Suprapubic skin (tissue), 4 donors: ENCODE measurements at places on chromosomes 5 and 9.
A peak's percentile ranks its signal among the peaks of the same experiment; 100 is the strongest.

DNA sequence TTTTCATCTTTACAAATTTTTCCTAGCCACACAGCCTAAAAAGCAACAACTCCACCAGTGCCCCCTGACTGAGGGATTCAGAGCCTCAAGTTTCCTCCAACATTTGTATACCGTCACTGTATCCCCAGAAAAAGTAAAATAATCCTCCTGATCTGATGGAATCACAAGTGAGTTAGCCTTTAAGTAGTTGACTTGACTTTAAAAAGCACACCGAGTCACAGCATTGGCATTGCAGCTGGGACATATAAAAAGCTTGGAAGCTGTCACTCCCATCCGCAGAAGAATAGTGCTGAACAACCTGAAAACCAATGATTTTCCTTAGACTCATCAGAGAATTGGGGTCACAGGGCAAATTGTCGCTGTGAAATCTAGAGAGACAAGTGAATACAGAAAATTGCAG, 41.6 kb upstream of the FBN2 start:
- DNase-seq = no peak

- DNase-seq = no peak
These were observed 6.4 kb upstream of the CCL28 start for GRCh38 chr5:43418561-43418960.

GRCh38 chr9:136339173-136339957, 12.0 kb downstream of the GPSM1 start:
- no peak for DNase-seq

- DNase-seq = peak; percentile 54
These were observed 664.8 kb upstream of the ZNF608 start for GRCh38 chr5:125411071-125411743.

GRCh38 chr5:14035859-14036503, 91.5 kb upstream of the DNAH5 start:
- DNase-seq = no peak

GRCh38 chr9:136080716-136081112, 14.4 kb downstream of the NACC2 start:
- no peak for DNase-seq

GRCh38 chr9:11319538-11319937, 706.7 kb upstream of the PTPRD start:
- DNase-seq = no peak

DNA sequence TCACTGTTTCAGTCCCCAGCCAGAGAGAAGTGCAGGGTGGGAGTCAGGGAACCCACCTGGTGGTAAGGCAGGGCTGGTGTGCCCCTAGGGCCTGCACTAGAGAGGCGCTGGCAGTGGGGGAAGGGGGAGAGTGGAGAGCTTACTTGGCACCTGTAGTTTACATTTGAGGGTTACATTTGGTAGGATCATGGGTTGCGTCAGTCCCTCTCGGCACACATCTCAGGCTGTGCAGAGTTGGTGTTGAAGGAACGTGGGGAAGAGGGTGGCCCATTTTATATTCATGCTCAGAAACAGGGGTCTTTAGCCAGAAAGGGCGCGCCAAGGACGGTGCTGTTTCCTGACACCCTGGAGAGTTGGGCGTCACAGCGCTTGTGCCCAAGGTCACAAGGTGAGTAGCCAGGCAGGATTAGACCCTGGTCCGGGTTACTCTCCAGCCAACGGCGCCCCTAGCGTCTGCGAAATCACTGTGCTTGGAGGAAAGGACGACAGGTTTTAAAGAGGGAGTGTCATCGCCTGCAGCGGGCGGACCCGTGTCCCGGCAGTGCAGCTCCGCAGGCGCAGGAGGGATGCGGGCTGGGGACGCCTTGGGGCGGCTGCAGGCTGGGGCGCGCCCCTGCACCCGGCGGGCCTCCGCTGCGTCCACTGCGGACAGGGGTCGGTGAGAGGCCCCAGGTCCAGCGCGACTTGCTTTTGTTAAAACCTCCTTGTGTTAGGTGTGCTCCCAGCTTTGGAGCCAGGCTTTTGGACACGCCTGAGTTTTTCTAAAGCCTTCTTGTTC, 272.6 kb downstream of the FANCC start:
- DNase-seq = no peak

DNA sequence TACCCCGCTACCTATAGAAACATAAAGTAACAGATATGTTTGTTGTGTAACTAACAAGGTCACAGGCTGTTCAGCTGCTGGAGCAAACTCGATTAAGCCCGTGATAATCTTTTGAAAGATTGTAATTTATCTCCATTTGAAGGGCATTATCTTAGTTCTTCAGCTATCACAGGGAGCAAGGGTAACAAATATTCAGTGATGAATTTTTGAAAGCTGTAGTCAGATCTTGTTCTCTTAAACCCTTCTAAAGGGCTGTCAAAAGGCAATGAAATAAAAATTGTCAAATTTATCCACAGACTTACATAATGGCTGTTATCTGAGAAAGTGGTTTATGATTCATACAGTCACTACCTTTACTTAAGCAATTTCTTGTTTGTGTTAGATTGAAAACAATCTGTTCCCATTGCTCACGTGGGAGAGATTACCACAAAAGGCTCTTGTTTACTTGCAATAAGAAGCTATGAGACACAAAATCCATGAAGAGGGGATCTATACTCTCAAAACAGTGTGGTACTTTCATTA, 78.3 kb upstream of the ZNF608 start:
- no peak for DNase-seq

GRCh38 chr5:66645039-66645438, 48.8 kb downstream of the MAST4 start:
- DNase-seq = no peak

DNA sequence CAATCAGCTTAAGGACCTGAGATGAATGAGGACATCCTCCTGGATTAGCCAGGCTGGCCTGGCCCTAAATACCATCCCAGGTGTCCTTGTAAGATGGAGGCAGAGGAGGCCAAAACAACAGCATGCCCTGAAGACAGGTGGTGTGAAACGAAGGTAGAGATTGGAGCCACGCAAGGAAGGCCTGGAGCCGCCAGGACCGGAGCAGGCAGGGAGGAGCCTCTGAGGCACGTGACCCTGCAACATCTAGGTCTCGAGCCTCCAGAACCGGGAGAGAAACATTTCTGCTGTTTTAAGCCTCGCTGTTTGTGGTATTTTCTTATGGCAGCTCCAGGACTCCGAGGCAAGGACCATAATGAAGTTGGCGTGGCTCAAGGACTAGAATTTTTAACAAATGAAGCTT, 9.7 kb upstream of the COL5A1 start:
- DNase-seq = no peak

DNA sequence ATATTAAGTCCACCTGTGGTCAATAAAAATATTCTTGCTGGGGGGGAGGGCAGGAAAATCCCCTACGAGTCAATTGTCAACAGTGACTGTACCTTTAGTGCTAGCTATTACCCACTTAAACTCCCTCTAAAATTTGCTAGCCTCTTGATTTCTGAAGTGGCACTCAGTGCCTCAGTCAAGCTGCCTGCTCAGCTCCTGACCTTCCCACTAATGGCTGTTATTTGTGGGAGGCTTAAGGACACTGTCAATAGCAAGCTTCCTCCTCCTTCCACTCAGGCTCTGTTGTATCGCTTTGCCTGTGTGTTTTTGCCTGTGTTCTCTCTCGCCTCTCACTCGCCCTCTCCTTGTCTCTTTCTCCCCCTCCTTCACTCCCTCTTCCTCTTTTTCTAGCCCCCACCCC, 140.8 kb downstream of the BNC2 start:
- DNase-seq = no peak

- DNase-seq = no peak
These were observed 70.6 kb upstream of the CKMT2 start for GRCh38 chr5:81162501-81162900.

GRCh38 chr5:172544371-172545095, 90.2 kb upstream of the SH3PXD2B start:
- no peak for DNase-seq

DNA sequence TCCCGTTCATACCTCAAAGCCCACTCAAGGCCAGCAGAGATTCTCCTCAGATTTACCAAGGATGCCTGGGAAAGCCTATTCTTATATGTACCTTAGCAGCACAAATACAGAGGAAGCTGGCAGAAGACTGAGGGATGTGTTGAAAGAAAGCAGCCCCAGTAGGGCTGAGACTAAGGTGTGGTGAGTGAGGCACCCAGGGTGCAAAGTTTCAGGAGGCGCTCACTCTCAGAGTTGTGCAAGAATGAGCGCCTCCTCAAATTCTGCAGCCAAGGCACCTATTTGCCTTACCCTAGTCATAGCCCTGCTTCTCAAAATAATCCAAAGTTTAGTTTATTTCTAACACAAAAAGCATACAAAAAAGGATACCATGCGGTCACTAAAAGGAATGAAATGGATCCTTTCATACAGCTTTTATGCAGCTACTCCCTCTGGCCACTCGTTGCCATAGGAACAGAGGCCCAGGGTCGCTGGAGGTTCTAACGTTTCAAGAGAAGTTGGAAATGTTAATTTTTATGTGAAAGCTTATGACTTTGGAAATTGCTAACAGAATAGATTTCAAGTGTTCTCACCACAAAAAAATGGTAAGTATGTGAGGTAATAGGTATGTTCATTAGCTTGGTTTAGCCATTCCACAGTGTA, 79.7 kb upstream of the SMIM23 start:
- DNase-seq = peak; percentile 35

GRCh38 chr5:136246632-136247031, 53.7 kb upstream of the SMIM32 start:
- no peak for DNase-seq

GRCh38 chr5:123785162-123786071, 273.4 kb downstream of the CSNK1G3 start:
- no peak for DNase-seq

GRCh38 chr5:95114305-95114704, 170.6 kb downstream of the MCTP1 start:
- DNase-seq = no peak

DNA sequence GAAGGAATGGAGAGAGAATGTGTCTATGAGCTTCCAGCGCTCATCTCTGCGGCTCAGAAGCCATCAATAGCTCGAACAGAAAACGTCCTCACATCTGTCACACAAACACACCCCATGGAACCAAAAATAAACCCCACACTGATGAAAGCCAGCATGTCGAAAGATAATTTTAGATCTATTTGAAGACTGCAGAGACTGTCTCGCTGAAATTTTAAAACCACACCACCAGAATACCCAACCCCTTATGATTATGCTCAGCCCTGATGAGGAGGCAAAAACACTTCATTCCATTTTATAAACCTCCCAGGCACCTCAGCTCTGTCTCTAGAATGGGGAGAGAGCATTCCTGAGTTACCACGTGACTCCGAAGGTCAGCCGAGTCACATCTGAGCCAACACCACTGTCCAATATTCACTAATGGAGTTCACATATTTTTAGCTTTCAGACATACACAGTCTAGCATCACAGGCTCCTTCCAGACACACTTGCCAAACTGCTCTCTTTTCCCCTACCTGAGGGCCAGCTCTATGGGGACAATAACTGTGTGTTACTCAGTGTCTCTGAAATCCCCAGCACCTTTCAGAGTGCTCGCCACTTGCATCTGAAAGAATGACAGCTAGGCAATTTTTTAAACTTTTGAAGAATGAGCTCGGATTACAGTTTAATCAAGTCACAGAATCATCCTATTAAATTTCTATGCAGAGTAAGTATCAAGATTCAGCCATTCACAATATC, 63.2 kb downstream of the SERINC5 start:
- DNase-seq = no peak

GRCh38 chr9:79880626-79881025, 308.9 kb downstream of the TLE4 start:
- DNase-seq = no peak

GRCh38 chr5:143343042-143343441, 60.4 kb downstream of the NR3C1 start:
- DNase-seq = no peak

DNA sequence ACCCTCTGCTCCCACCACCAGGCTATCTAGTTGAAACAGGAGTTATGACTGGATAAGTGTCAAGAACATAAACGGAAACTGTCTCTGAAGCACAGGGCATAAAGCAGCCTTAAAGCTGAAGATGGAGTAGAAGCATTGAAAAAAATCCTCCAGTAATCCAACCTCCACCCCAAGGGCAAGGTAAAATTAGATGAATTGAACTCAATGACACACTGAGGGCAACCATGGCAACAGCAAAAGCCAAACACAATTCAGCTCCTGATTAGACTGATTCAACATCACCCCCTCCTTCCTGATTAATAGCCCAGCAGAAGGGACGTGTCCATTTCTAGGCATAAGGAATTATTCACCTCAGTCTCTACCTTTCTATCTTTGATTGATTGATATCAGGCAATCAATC, 183.2 kb upstream of the MAP3K1 start:
- DNase-seq = no peak

DNA sequence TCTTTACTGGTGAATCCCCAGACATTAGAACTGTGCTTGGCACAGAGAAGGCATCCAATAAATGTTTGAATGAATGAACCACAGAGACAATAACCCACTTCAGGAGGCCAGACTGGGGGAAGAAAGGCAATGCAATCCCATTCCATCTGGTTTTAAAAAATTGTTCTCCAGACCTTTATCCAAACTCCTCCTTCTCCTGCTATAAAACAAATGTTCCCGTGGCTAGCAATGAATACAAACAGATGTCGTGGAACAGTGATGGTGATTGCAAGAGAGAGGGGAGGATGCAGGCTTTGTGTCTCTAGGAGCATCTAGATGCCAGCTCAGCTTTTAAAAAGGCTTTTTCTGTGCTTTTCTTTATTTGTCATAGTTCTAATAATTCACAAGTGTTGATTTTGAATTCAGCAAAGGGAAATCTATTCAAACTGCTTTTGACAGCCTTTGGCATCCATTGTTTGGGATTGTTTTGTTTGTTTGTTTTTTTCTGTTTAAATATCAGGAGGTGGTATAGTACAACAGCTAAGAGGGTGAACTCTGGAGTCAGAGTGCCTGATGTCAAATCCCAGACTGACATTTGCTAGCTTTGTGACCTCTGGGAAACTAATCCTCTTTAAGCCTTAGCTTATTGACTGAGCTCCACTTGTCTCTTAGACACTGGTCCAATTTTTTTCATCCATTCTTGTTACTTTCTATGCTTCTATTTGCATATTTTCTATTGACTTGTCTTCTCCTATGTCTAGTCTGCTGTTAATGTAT, 59.1 kb downstream of the TNFSF15 start:
- no peak for DNase-seq

- no peak for DNase-seq
These were observed 626.5 kb upstream of the ZNF608 start for GRCh38 chr5:125372694-125373631.

GRCh38 chr9:114590328-114590727, 2.8 kb downstream of the ATP6V1G1 start:
- DNase-seq = no peak

- DNase-seq = no peak
These were observed 11.7 kb downstream of the NIPAL4 start for GRCh38 chr5:157471709-157472108.

DNA sequence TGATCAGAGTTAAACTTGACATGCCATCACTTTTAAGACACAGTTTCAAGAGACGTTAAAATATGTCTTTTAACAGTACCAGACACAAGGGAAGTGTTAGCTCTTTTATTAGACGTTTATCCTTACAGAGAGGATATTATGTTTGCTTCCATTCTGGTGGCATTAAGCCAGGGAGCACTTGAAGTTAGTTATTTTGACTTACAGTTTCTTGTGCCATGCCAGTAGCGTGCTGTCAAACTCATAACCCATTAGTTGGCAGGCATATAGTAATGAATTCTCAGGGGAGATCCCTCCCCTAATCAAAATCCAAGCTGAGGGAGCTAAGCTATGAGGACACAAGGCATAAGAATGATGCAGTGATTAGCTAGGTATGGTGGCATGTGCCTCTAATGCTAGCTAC, 66.5 kb downstream of the RPS6 start:
- DNase-seq = no peak
